Stimulated activated CD8-positive, alpha-beta memory T cell treated with anti-CD3 and anti-CD28 coated beads, Interleukin-2, amount 100 ng/mL, for 1 hour (primary cell): ENCODE measurements at places on chromosomes 11 and 22.

GRCh38 chr11:121571506-121571905, 118.7 kb upstream of the SORL1-AS1 start:
- DNase-seq = no peak

DNA sequence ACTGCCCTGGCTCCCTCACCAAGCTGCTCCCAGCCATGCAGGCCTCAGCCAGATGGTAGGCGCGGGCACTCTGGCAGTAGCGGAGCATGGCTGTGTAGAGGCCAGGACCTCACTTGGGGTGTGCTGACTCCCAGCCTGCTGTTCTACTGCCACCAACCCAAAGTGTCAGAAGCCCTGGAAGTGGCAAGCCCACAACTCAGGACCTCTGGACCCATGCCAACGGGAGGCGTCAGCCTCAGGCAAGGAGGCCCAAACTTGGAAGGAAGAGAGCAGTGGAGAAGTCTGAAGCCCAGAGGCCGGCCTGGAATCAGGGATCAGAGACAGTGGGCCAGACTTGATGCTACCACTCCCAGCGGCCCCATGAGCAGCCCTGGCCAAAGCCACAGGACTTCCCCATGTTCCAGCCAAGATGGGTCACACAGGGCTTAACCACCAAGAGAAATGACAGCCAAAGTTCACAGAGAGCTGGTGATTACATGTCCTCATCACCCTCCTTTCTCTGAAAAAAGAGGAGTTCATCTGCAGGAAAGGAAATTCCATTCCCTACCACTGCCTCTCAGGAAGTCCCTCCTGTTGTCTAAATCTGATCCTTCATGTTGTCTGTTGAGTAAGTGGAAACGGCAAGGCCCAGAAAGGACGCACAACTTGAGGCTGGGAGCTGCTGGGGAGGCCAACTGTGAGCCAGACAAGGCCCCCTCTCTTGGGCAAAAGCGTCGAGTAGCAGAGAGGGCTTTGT, 4.4 kb downstream of the ARRB1 start:
- no peak for DNase-seq

GRCh38 chr22:49916831-49917230, 1.4 kb downstream of the ALG12 start:
- DNase-seq = no peak

- no peak for DNase-seq
Observed at GRCh38 chr11:32884770-32885384, 7.7 kb upstream of the QSER1 start.
